Neural progenitor cell (in vitro differentiated cells): ENCODE measurements at places on chromosomes 6 and 20. TPM values are rescaled to one million over a fixed set of nuclear protein-coding genes. Genes with fewer than 3 reads are reported as not detected.

Gene SLC4A11
- 0.95 and 3.4 TPM in 2 replicates for total RNA-seq

Gene BTBD9
- total RNA-seq, result 16.4 and 16.9 TPM in 2 replicates

Gene PCSK2
- 0.07 TPM in 1 of 2 replicates, not detected in the other for total RNA-seq

- no peak for DNase-seq
These were observed 11.0 kb downstream of the SMPDL3A start for GRCh38 chr6:122799916-122800686.

DNA sequence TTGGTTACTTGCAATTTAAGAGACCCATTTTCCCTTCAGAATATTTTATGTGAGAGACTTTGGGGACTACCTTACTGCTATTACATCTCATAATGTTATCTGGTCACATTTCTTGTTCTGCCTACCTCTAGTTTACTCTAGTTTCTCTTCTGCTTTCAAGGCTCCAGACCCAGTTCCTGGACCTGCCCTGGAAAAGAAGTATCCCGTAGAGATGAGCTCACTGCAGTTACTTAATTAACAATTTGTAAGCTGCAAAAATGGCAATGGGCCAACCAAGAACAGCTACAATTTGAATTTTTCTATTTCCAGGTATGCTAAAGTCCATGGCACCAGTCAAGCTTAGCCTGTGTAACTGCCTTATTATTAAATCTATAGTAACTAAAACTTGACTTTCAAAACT lies 25.0 kb downstream of the TAB2 start:
- DNase-seq, result no peak

DNA sequence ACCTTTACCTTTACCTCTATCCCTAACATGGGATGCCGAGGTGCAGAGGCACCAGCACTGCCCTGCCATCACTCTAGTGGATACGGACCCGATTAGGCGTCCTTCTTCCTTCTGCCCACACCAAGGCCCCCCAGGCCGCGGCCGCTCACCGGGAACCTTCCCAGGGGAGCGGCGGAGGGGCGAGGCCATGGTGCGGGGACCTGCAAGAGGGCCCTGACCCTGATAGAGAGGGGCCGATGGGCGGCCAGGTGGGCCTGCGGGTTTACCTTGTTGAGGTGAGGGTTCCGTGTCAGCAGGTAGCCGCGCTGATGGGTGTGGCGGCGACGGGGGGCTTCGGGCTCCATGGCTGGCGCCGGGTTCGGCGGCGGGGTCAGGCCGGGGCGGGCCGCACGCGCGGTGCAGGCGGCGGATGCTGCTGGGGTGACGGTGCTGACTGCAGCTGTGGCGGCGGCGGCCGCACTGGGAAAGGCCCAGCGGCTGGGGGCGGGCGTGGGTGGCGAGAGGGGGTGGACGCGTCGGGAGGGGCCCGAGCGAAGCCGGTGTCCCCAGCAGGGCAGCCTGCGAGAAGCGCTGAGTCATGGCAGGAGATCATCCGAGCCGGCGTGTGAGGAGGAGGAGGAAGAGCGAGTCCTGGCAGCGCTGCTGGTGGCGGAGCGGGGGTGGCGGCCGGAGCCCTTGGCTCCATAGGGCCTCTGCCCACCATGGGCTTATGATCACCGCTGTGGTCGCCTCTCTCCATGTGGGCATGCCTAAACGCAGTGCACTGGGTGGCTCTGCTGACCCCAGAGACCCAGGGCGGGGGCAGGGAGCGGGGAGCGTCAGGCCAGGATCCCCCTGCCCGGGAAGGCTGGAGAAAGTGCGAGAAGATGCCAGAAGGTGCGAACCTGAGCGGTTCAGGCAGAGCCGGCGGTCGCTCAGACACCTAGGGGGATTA lies at the start of gene ME1:
TSS of gene ME1 (minus strand) at position 441 of the 934 bp plus-strand sequence. CDS start at position 344, 97 bp downstream.
- peak; percentile 86 for DNase-seq

- no peak for DNase-seq
These were observed 14.7 kb upstream of the TRIM26 start for GRCh38 chr6:30227763-30228487.

DNA sequence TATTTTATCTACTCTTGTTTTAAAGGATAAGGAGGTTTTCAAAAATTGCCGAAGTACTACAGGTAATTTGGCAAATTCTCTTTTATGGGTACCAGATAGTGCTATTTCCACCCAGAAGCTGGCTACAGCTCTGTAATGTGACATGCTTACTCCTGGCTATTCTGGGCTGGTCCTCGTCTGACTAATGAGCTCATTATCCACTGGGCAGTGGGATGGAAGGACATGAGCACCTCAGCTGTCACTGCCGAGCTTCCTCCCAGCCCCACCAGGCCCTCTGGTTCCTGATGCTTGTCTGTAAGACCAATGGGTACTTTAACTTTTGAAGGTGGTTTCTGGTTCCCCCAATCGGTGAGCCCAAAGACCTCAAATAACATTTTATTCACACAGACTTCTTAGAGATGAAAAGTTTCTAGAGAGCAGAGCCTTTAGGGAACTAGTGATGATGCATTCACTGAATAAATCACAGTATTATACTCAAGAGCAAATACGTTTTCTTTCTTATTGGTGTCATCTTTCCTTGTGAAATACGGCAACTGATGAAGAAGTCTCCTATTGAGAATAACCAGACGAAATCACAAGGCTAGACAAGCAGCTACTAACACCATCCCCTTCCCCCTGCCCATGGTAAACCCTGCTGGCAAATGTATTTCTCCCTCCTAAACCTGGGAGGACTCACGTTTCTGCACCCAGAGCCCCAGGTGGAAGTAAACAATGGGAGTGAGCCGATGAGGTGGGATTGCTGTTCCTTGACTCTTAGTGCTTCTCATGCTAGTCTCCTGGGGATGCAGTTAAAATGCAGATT lies 80.8 kb downstream of the SLC22A3 start:
- peak; percentile 6 for DNase-seq

DNA sequence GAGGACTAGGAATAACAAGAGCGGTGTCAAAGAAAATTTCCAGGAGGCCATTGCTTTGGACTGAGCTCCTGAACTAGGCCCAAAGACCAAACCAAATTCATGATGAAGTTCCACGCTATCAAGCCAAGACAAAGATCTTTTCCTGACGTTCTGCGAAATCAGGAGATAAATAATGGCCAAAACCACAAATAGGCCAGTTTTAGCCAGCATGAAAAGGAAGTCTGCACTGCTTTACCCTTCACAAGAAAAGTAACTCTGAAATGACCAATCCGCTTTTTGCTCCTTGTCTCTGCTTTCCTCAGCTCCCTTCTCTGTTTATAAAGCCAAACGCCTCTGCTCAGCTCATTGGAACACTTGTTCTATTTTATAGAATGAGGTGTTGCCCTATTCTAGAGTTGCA lies 6.7 kb downstream of the NCOA5 start:
- no peak for DNase-seq

DNA sequence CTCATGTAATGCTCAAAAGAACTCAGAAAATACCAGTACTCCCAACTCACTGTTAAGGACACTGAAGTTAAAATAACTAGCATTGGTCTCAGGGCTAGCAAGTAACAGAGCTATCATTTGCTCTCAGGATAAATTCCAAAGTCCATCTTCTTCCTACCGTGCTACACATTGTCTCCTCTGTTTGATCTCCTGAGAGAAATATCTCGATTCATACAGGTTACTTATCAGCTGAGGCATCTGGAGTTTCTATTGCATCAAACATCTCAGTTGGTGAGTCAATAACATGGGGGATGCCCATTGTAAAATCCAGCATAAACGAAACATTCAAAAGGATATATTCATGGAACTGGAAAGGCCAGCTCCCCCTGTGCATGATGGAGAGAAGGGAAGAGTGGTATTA lies 147.4 kb downstream of the BACH2 start:
- no peak for DNase-seq

DNA sequence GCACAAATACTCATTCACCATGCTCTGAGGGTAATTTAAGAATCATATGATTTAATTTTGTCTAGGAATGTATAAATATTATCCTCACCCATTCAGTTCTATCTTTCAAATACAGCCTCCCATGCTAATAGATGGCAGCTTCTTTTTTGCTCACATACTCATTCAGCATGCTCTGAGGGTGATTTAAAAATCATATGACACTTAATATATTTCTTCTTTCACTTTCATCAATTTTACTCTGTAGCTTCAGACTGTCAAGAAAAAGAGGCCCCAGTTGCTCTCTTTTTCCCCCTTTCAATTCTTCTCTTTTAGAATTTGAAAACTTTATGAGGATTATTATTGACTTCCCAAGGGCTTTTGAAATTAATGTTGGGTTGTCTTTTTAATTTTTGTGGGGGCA lies 161.7 kb upstream of the LAMP5 start:
- DNase-seq, result no peak
